B cell (primary cell): ENCODE measurements at places on chromosomes 3 and 15.

GRCh38 chr15:81361891-81362290 is 12.1 kb downstream of the TMC3 start:
- DNase-seq, result no peak

- no peak for DNase-seq
Measured at GRCh38 chr3:109316162-109316730, at the start of gene DPPA2. TSS of gene DPPA2 (minus strand) at chr3:109316517. CDS start at chr3:109314542, 1,975 bp downstream.

DNA sequence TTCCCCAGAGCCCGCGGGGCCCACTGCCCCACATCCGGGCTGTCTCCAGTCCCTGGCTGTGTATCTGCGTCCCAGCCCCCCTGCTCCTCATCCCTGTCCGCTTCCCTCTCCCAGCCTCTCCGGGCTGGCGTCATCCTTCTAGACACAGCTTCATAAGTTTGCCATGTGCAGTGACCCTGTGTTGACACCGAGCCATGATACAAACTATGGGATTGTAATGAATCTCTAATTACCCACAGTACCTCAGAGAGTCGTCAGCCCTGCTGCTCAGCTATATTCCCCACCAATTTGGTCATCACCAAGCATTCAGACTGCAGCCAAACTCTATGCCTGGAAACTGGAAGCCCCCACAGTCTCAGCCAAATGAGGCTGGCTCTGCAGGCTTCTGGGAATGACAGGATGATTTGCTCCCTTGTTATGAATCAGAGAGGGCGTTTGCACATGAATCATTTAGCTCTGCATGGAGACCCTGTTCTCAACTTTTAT is 466.1 kb upstream of the ATP11B start:
- DNase-seq, result no peak

- no peak for DNase-seq
Measured at GRCh38 chr15:68729789-68730411, 90.8 kb downstream of the ANP32A start.

DNA sequence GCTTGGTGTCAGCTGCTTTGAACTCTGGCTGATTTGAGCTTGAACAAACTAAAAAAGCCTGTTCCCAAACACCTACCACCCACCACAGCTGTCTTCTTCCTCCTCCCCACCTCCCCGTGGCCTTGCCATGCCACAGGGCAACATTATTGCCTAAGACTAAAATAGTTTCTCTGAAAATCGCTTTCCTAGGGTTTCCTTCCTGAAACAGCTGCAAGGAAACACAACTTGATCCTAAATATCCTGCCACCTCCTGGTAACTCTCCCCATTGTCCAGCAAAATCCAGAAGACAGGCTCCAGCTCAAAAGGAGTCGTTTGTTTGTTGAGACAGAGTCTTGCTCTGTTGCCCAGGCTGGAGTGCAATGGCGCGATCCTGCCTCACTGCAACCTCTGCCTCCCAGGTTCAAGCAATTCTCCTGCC is 193.9 kb upstream of the TPM1 start:
- DNase-seq, result no peak

GRCh38 chr3:45169125-45169904 is 23.1 kb upstream of the CDCP1 start:
- no peak for DNase-seq

GRCh38 chr15:49492830-49493229 is 69.8 kb downstream of the FGF7 start:
- DNase-seq, result no peak
